ENCODE measurements at places on chromosomes 13 and 19.

- no peak for DNase-seq
Measured at GRCh38 chr19:46995492-46995891, 24.1 kb upstream of the NPAS1 start.

DNA sequence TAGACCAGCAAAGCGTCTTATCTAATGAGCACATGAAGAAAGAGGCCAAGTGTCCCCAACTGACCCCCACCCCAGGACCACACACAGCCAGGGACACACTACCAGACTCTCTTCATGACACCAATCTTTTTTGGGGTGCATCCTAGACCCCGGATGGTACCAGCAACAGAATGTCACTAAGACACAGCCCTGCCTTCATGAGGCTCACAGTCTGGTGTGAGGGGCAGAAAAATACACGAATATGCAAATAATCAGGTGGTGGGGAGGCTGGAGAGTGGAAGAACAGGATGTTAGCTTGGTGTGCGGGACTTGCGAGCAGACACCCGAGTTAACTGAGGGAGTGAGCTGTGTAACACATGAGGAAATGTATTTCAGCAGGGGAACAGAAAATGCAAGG lies 17.5 kb downstream of the AKT2 start:
- no peak for DNase-seq

GRCh38 chr13:65650321-65650720 lies 1579.8 kb downstream of the PCDH9 start:
- no peak for DNase-seq

DNA sequence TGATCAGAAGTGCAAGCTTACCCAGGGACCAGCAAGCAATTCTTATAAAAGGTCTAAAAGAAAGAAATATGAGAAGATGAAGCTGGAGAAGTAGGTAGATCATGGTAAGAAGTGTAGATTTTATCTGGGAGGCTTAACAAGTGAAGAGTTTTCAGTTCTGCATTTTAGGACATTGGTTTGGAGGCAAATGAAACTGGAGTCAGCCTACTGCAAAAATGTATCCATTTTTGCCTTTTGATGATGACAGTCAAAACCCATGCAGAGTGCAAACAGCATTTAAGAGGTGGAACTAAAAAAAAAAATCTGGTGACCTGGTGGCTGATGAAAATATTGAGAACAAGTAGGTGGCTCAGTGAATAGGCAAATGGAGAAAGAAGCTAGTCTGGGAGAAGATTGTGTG lies 216.9 kb downstream of the DNAJC15 start:
- no peak for DNase-seq

DNA sequence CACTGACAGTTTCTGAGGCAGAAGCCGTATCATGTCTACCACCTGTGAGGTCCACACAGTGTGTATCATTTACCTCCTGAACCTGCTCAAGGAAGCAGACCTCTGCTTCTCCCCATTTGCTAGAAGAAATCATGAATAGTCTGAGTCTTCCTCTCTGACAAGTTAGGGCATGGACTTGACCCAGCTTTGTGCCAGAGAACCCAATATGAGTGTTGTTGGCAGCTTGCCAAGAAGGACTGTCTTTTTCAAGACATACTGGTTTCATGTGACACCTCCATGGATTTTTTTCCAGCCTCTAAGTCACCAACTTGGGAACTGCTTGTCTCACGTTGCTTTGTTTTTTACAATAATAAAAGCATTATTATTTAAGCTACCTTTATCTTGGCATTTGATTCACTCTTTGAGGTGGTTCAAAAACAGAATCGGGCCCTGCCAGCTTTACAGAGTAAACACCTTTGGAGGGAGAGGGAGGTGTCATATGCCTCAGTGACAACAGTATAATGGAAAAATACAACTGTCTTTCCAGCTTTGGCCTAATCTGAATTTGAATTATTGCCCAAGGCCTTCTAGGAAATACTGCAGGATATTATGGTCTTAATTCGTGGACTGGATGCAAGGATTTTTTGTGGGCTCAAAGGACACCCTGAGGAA lies 9.6 kb downstream of the ZNF211 start:
- no peak for DNase-seq

- DNase-seq, result no peak
Measured at GRCh38 chr19:15945301-15945700, 3.5 kb upstream of the OR10H4 start.

- DNase-seq, result peak; percentile 99
Measured at GRCh38 chr19:38233740-38234251, 9.8 kb upstream of the DPF1 start.
